Foreskin melanocyte (primary cell): ENCODE measurements at places on chromosomes 7 and 10.
A peak's percentile ranks its signal among the peaks of the same experiment; 100 is the strongest.

GRCh38 chr10:28367929-28368484 is 65.1 kb upstream of the MPP7 start:
- DNase-seq = no peak

- peak; percentile 93 for DNase-seq
Observed at GRCh38 chr10:62618576-62619412, 185.7 kb upstream of the ADO start.

- no peak for DNase-seq
Observed at GRCh38 chr10:76946270-76946669, 691.3 kb downstream of the KCNMA1 start.

DNA sequence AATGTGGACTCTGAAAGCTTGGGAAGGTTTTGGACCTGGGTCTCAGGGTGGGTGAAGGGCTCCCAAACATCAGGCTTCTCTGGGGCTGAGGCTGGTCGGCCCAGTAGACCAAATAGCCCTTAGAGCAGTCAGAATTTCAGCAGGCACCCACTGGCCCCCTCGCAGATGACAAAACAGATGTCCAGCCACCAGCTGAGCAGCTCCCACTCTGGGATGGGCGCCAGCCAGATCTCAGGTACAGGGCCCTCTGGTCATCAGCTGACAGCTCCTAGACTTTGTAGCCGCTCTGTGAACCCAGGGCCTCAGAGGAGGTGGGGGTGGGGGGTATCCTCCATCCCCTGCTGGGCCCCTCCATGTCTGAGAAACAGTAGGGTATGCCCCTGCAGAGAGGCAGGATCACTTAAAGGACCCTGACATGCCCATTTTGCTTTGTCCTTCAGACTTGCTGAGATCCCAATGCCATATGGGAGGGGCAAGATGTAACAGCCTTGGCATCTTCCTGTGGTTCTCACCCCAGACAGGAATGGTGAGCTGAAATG is 26.5 kb downstream of the HSPA12A start:
- no peak for DNase-seq

GRCh38 chr7:28128608-28129007 is 52.0 kb downstream of the JAZF1 start:
- DNase-seq = peak; percentile 64

- no peak for DNase-seq
Observed at GRCh38 chr7:137091396-137091795, 222.9 kb downstream of the CHRM2 start.

- no peak for DNase-seq
Observed at GRCh38 chr7:129919492-129919891, 33.3 kb downstream of the UBE2H start.

- no peak for DNase-seq
Observed at GRCh38 chr7:104908636-104909035, 105.4 kb upstream of the KMT2E start.

GRCh38 chr7:153835103-153835502 is 217.1 kb upstream of the DPP6 start:
- DNase-seq = no peak

DNA sequence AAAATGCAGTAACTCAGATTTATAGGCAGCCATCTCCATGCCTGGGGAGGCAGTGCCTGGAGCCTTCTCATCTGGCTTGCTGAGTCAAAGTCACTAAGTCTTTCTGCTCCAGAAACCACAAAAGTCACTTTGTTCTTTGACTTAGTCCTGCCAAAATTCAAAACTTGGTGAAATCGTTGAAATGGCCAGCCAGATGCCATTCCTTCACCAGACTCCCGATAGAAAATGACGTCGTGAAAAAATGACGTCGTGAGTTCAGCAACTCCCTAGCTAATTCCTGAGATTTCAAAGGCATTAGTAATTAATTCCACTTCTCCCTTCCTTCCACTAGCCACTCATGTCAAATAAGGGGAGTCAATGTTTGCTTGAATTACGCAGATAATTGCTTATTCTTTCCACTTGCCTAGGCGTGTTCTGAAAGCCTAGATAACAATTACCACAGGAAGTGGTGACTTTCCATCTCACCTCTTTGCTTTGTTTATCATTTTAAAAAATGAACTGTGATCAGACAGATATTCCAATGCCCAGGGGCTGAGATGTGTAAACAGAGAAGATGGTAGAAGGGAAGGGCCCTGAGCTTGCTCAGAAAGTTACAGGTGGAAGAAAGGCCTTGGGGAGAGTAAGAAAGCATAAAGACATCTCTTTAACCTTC is 48.5 kb upstream of the OSBPL3 start:
- peak; percentile 81 for DNase-seq

- no peak for DNase-seq
Observed at GRCh38 chr7:121039510-121039822, 51.0 kb downstream of the CPED1 start.

GRCh38 chr7:93036149-93036640 is 81.6 kb downstream of the SAMD9 start:
- no peak for DNase-seq

GRCh38 chr7:97732565-97733275 is 834 bp downstream of the TAC1 start:
- DNase-seq = no peak

- no peak for DNase-seq
Observed at GRCh38 chr10:24912215-24912614, 40.2 kb downstream of the PRTFDC1 start.

- DNase-seq = no peak
Observed at GRCh38 chr10:77070346-77070745, 567.3 kb downstream of the KCNMA1 start.

DNA sequence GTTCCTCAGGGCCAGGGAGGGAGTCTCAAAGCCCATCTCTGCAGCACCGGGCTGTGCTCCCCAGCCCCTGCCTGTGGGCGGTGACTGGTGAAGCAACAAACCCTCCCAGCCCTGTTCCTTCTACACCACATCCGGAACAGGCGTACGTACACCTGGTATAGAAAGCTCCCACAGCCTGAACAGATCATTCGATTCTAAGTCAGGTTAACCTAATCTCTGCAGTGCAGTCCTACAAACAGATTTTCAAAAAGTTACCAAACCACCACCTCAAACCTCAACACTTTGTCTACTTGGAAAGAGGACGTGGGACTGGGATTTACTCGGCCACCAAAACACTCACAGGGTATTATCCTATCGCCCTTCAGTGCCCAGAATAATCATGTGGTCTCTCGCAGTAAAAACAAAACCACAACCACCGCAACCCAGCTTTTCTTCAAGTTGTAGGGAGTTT is 238.4 kb downstream of the DIP2C start:
- peak; percentile 57 for DNase-seq

DNA sequence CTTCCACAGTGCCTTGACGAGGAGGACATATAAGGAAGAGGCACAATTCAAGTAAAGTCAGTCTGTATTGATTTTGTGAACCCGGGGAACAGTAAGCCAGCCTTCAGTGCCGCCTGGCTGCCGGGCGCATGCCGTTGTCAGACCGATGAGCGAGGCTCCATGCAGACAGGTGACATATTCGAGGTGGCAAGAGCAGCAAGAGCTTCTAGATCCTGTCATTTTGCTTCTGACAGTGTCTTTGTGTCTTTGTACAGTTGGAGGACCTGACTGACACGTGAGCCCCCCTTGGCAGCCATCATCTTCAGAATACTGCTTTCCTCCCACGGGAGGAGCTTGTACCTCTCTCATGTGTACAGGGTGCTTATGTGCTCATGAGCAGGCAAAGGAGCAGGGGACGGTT is 387.5 kb upstream of the GALNT17 start:
- no peak for DNase-seq

DNA sequence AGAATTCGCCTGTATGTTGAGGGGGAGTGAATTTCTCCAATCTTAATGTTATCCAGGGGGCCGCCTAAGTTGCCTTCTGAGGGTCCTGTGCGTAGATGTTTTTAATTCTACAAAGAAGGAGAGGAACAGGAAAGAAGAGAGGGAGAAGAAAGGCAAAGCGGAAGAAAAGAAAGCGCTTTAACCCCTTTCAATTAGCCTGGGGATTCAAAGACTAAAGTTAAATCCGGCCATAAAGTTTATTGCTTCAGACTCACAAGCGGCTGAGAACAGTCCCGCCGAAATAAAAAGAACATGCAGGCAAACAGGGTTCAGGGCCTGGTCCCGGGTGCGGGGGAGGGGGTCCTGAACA is 4.5 kb downstream of the HOXA5 start:
- DNase-seq = no peak

- no peak for DNase-seq
Observed at GRCh38 chr10:80526742-80527141, 11.0 kb upstream of the SH2D4B start.

GRCh38 chr10:125086691-125087090 is 73.7 kb downstream of the CTBP2 start:
- DNase-seq = no peak

GRCh38 chr10:7192061-7192460 is 218.8 kb downstream of the SFMBT2 start:
- DNase-seq = no peak

GRCh38 chr10:74624501-74624900 is 201.9 kb upstream of the KAT6B start:
- DNase-seq = no peak

DNA sequence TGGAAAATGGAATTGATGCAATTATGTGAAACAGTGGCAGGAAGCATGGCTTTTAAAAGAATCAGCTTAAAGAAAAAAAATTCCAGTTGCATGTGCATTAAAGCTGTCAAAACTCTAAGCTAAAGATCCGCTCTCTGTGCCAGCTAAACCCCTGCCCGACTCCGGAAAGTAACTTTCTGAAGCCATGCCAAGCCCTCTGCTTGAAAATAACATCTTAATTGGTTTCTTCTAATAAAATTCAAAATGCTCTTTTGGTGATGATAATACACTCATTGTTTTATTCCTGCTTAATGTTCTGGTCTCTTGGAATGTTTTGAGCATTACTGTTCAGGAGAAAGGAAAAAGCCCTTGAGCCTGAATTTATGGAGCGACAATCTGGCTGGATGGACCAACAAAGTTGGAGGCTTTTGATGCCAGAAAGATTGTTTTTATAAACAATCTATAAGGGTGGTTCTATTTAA is 11.7 kb downstream of the SEMA3C start:
- peak; percentile 90 for DNase-seq

- no peak for DNase-seq
Observed at GRCh38 chr7:54398863-54399262, 143.3 kb upstream of the VSTM2A start.

- no peak for DNase-seq
Observed at GRCh38 chr10:59324597-59324996, 37.8 kb downstream of the FAM13C start.

GRCh38 chr7:140645166-140645900 is 4.7 kb upstream of the DENND2A start:
- no peak for DNase-seq

DNA sequence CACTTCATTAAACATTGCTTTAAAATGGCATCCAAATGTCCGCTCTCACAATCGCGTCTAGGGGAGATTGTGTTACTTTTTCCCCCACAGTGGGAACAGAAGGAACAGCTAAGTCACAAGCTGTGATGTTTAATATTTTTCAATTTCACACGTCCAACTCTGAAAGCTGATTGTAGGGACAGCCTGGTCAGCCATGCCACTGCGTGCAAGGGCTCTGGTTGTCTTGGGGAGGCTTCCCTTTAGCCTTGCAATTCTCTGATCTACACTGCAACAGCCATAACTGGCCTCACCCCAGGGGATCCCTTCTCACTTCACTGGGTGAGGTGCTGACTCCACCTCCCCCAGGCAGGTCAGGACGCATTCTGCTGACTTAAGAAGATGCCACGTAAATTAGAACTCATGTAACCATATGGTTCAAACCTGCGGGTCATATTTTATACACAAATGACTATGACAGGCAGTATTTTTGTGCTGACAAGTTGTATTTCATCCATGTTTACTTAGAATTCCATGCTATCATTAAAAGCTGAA is 425.2 kb upstream of the NFE2L3 start:
- DNase-seq = no peak

DNA sequence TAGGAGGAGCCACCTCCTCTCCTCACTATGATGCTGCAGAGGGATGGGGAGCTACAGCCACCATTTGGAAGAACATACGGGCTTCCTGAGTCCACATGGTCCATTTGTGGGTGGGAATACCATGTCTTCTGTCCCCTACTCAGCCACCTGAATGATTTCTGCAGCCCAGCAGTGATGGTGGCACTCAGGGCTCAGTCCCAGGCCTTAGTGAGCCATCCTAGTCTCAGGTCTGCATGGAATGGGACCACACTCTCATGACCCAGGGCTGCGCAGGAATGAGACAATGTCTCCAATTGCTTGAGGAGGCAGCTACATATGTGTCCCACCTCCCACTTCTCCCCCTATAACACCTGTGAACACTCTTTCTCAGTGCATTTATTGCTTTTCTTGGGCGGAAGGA is 4.8 kb downstream of the SFTPA1 start:
- DNase-seq = no peak

DNA sequence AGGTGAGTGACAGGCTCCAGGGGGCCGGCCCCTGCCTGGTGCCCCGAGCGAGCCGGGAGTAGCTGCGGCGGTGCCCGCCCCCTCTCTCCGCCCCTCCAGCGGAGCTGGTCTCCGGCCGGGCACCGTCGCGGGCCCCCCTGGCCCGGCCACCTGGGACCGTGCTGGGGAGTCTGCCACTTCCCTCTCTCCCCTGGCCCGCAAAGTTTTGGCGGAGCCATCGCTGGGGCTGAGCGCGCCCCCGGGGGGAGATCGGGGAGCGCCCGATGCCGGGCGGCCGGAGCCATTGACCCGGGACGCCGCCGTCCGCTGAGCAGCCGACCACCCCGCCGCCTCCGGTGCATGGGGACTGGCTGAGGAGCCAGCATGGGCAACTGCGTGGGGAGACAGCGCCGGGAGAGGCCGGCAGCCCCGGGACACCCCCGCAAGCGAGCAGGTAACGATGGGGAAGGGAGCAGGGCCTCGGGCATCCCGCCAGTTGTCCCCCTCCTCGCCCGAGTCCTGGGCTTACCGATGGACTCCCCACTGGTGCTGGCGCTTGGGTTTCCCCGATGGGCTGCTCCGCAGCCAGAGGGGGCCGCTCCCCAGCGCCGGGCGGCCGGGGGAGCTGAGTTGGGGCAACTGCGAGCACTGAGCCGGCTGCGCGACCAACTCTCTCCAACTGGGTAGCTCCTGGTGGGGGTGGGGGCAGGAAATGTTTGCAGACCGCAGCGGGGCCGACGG is at the start of gene UBTD1:
Gene UBTD1 (plus strand): TSS at position 84 of the 720 bp plus-strand sequence. CDS start 280 bp downstream, at position 364.
- peak; percentile 28 for DNase-seq

GRCh38 chr10:121774404-121774803 is 153.4 kb downstream of the ATE1 start:
- DNase-seq = no peak

DNA sequence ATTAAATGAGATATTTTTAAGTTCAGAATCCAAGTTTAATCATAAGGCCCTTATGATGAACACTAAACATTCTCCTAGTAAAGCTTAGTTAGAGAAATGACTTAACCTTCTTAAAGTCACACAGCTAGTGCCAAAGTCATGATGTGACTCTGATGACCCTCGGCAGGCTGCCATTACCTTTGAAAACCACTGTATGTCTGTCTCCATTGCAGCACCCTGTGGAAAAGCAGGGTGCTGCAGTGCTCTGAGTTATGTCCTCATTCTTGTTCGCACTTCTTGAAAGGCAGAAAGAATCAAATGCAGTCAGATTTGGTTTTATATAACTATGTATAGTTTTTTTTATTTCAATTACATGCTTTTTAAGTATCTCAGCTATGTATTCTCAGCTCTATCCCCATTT is 105.0 kb downstream of the PHTF2 start:
- no peak for DNase-seq
